ENCODE measurements at places on chromosomes 3 and 15.

DNA sequence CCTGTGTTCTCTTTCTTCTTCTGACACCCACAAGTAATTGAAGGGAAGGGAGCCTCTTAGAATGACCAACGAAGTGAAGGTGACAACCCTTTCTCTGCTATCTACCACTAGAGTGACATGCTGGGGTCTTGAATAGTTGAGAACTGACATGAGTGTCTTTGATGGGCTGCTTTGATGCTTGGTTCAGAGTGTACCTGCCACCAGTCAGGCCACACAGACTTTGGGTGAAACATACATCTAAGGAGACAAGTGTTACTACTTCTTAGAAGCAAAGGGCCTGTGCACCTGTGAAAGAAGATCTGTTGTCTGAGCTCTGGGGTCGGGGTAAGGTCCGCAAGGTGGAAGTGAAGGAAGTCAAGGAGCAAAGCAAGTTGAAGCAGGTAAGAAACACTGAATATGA lies 1040.7 kb upstream of the CFAP20DC start:
- DNase-seq, result no peak

DNA sequence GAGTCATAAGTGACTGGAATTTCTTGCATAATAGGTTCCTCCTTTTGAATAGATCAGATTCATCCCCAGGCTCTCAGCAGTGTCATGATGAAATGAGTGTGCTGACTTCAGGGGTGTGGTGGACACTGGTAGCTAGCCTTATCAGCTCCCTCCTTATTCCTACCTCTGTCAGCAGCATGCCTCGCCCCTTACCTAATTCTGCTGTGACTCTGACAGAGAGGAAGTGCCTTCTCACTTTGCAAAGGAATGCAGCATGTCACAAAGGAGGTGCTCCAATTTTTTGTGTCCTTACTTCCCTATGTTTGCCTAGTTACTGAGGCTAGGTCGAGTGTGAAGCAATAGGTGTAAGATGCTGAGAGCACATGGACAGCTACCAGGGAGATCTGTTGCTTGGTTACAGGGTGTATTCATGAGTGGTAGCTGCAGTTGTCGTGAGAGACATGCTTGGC lies 90.6 kb downstream of the TNFAIP8L3 start:
- no peak for DNase-seq

- no peak for DNase-seq
Observed at GRCh38 chr3:124781476-124782376, 51.5 kb downstream of the UMPS start.

DNA sequence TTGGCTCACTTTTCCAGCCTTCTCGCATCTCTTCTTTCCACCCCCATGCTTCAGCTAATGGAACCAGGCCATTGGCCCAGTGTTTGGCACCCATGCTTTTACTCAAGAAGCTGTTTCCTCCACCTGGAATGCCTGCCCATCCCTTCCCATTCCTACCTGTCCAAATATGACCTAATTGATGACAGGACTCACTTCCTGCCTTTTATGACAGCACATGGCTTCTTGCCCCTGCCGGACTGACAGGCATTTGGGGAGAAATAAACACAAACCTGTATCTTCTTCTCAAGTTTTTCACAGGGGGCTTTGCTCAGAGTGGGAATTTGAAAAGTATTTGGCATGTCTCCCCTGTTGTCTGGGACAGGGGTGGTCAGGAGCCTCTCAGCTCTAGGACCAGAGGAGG lies 120.1 kb downstream of the ABHD5 start:
- no peak for DNase-seq

GRCh38 chr3:182465301-182466185 lies 327.8 kb upstream of the ATP11B start:
- DNase-seq, result no peak

- DNase-seq, result no peak
Observed at GRCh38 chr3:143120716-143121240, 1.2 kb downstream of the CHST2 start.

DNA sequence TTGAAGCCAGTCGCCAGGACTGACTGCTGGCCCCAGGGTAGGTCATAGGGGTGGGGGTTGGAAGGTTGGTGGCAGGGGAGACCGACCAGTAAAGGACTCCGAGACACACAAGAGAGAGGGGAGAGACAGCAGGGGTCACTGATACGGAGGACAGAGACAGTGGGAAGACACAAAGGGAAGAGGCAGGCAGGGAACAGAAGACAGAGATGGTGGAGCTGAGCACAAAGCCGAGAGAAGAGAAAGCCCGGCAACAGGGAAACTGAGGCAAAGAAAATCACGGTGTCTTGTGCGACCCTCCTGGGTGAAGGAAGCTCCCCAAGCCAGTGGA lies 510 bp downstream of the RASL12 start:
- DNase-seq, result no peak

- peak; percentile 22 for DNase-seq
Observed at GRCh38 chr3:104596551-104596950, 770.2 kb upstream of the ALCAM start.

GRCh38 chr15:101246391-101246790 lies 5.5 kb downstream of the CHSY1 start:
- no peak for DNase-seq

DNA sequence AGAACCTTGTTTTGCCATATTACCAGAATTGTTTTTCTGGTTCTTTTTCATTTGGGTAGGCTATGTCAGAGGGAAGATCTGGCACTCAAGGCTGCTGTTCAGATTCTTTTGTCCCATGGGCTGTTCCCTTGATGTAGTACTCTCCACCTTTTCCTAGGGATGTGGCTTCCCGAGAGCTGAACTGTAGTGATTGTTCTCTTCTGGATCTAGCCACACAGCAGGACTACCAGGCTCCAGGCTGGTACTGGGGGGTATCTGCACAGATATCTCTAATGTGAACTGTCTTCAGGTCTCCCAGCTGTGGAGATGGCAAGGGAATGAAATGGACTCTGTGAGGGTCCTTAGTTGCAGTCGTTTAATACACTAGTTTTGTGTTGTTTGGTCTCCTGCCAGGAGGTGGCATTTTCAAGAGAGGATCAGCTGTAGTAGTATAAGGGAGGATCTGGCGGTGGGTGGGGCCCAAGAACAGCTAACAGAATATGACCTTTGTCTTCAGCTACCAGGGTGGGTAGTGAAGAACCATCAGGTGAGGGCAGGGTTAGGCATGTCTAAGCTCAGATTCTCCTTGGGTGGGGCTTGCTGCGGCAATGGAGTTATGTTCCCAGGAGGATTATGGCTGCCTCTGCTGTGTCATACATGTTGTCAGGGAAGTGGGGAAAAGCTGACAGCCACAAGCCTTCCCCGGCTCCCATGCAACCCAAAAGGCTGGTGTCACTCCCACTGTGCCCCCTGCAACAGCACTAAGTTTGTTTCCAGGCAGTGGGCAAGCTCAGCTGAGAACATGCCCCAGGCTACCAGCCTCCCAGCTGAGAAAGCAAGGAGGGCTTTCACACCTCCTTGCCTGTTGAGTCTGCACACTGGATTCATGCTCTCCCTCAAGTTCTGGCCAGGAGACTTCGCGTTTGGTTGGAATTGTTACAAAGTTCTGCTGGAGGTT lies 252.5 kb downstream of the ISL2 start:
- no peak for DNase-seq

DNA sequence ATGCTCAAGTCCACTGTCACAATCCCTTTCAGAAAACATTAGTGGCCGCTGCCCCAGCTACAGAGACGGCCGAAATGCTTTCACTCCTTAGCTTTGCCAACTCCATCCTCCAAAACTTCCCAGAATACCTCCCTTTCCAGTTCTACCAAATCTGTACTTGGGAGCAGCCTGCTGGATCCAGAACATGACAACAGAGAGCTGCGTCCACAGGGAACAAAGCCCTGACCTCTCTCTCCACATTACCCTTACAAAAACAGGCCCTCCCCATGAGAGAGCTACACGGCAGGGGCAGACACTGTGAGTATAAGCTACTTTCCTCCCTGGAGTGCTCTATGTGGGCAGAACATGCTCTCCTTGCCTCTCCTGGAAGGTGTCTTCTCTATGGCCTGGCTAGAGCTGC lies 6.3 kb downstream of the RBM15B start:
- no peak for DNase-seq

DNA sequence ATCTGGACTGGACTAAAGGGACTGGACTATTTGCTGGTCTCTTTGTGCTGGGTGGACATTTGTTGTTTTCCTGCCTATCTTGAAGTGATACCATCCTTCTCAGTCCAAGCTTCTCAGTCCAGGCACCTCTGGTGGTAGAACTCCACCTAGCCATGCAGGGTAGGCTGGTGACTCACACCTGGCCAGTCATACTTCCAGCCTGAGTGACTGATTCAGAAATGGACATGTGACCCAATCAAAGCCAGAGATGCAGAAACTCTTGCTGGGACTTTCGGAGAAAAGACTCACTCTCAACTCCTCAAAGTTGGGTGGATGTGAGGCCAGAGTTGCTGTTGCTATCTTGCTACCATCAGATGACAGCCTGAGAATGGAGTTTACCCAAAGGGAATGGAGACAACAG lies 5.6 kb upstream of the ASB14 start:
- no peak for DNase-seq

DNA sequence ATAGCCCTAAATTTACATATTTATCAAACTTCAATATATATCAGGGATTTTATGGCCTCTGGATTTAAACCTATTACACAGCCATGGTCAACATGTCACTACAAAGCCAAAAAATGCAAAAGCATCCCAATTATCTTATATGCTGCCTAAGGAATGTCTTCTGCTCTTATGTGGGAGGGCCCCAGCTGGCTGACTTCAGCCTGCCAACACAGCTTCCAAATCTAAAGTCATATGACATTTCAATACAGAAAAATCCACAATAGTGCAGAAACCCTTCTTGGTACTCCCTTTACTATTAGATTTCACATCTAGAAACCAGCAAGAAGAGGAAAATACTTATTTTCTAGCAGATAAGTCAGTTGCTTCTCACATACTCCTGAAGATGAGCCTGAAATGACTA lies 6.4 kb downstream of the PFN2 start:
- DNase-seq, result no peak

DNA sequence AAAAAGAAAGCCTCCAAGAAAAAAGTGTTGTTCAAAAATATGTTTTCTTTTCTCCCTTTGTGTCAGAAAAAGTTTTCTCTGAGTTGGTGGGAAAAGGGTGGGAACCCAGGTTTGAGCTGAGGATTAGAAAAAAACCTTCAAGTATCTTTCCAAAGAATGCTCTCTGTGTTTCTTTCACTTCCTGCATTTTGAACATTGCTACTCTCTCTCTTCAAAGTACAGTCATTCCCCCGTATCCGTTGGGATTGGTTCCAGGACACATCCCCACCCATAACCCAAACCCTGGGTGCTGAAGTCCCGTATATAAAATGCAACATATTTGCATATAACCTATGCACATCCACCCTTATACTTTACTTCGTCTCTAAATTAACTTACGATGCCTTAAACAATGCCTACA lies 139.6 kb downstream of the TMCO5A start:
- DNase-seq, result no peak

GRCh38 chr3:42115215-42115614 lies 24.1 kb downstream of the TRAK1 start:
- no peak for DNase-seq
